Activated CD4-positive, alpha-beta T cell treated with anti-CD3 and anti-CD28 coated beads, Interleukin-2, Interleukin-6, amounts not matched to agents 100 ng/mL and 50 ng/mL, durations not matched to agents 16 hours and 8 hours (primary cell): ENCODE measurements at places on chromosomes 16 and 17.

DNA sequence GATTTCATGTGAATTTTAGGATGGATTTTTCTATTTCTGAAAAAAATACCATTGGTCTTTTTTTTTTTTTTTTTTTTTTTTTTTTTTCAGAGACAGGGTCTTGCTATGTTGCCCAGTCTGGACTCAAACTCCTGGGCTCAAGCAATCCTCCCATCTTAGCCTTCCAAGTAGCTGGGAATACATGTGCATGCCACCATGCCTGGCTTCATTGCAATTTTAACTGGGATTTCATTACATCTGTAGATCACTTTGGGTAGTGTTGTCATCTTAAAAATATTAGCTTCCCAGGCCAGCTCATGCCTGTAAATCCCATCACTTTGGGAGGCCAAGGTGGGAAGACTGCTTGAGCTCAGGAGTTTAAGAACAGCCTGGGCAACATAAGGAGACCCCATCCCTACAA is 54.8 kb downstream of the TOM1L2 start:
- DNase-seq = no peak

DNA sequence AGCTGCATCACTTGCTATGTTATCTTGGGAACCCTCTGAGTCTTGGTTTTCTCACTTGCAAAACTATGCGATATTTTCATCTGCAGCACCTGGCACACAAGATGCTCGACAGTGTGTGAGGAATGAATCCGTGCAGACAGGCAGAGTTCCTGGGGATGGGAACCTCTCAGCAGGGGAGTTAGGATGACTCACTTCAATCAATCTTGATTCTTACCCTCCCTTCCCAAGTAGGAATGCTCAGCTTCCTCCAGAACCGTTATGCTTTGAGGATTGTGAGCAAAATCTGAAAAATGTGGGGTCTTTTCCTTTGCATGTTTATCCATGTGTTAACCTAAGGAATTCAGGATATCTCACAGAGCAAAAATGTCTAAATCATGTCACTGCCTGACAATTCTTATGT is 68.9 kb upstream of the HNF1B start:
- DNase-seq = no peak

- no peak for DNase-seq
Measured at GRCh38 chr17:2943981-2944380, 119.4 kb downstream of the OR1D5 start.

DNA sequence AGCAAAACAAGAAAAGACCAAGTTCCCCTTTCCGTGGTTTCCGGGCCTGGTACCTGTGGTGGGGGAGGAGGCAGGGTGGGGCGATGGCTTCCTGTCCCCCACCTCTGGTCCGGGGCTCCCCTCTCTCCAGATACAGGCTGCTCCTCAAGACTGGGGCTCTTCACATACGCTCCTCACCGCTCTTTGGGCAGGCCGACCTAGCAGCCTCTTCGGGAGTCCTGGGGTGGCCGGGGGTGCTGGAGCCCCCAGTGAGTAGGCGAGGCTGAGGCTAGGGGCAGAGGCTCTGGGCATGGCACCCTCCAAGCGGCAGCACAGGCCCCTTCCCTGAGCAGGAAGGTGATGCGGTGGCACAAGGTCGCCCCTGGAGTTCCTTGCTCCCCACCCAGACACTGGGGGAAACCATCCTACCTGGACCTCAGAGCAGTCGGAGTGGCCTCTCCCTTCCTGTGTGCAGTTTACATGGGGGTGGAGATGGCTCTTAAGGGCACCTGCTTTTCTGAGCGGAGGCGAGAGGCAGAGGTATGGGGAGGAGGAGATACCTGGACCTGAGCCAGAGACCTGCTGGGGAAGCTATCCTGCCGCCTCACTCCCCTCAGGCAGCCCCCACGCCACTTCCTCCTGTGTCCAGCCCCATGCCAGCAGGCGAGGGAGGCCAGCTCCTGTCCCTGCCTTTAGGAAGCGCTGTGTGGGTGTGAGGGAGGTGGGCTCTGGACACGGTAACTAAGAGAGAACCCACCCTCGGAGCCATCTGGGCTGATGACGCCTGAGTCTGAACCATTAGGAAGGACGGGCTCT is 891 bp downstream of the CORO1A start:
- peak; percentile 89 for DNase-seq

- DNase-seq = no peak
Measured at GRCh38 chr16:81843683-81844082, 64.6 kb downstream of the PLCG2 start.

DNA sequence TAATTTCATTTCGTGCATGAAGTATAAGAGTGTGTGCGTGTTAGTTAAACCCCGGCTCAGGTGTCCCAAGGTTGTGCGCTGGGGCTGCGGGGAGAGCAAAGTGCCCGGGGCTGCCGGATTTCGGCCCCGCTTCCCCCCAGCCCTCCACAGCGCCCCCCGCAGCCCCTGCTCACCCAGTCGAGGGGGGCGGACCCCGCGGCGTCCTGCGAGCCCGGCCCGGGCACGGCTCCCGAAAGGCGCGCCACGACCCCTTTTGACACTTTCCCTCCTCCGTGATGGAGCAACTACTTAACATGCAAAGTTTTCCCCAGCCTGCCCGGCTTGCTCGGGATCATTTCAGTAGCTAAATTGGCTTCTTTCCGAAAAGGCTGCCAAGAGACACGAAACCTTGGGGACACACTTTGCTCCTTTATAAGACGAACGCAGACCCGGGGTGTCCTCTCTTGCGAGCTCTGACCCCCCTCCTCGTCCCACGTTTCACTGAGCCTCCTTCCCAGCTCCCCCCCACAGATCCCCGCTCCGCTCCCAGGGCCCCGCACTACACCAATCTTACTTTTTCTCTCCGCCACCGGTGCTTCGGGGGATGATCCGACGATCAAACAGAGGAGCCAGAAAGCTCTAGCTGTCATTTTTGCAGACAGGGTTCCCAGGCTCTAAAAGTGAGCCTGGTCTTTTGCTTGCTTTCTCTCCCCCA is 552 bp downstream of the C17orf58 start:
- peak; percentile 23 for DNase-seq

DNA sequence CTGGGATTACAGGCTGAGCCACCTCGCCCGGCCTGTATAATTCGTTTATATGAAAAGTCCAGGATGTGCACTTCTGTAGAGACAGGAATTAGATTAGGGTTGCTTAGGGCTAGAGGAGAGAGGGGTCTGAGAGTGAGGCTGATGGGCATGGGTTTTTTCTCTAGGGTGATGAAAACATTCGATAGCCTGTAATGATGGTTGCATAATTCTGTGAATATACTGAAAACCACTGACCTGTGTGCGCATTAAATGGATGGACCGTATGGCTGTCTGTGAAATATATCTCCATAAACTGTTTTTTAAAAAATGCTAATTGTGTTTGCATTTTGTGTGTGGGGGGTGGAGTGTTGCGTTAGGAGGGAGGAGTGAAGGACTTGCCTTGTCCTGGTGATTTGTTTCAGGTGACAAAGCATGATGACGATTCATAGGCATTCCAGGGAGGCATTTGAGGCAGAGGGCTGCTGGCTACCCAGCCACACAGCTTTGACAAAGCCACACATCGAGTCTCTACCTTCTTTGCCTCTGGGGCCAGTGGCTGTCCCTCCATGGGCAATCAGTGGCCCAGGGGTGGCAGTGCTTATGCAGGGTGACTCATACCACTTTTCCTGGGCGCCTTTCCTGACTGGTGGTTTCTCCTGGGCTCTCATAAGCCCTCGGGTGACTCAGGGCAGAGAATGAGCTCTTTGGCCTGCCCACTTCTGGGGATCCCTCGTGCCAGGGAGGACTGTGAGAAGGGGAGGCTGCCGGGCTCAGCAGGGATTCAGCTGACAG is 148.5 kb upstream of the WSCD1 start:
- DNase-seq = no peak

DNA sequence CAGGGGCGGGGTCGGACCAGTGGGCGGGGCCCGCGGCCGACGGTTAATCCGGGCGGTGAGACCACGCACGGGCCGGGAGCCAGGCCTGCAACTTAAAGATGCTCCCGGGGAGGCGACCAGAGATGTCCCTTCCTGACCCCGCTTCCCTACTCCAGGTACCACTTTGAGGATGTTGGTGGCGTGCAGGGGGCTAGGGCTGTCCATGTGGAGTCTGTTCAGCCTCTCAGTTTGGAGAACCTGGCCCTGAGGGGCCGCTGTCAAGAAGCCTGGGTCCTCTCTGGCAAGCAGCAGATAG is 580 bp downstream of the RANGRF start:
- DNase-seq = peak; percentile 87

GRCh38 chr17:9072696-9073339 is 51.5 kb downstream of the NTN1 start:
- no peak for DNase-seq

DNA sequence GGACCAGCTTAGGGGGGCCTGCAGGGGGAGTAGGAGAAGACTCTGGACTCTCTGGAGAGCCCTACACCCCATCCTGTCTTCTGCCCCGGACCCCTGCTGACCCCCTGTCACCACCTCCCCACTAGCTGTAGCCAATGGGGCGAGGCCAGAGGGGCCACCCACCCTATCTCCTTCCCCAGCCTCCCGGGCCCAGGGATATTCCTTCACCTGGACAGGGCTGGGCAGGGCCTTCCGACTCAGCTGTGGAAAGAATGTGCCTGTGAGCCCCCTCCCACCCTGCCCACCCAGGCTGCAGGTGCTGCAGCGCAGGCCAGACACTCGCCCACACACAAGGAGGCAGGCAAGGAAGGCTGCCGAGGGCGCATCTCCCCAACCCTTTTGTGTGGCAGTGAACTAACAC is 23.0 kb downstream of the TSPOAP1 start:
- no peak for DNase-seq

DNA sequence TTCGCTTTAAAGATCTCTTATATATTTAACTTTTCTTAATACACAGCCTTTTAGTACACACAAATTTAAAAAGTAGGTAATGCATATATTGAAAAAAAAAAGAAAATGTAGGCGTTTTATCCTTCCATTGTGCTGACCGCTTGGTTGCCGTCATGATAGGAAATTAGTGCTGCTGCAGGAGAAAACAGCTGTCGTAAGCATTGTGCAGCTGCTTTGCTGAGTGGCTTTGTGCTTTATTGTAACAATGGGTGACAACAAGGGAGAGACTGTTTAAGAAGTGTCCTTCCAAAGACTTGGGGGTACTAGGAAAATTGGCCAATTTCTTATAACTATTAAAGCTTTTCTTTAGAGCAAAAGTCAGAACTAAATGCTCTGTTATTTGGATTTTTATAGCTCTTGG is 5.0 kb downstream of the HERPUD1 start:
- DNase-seq = no peak

- DNase-seq = no peak
Measured at GRCh38 chr16:8996891-8997290, 33.2 kb upstream of the USP7 start.

DNA sequence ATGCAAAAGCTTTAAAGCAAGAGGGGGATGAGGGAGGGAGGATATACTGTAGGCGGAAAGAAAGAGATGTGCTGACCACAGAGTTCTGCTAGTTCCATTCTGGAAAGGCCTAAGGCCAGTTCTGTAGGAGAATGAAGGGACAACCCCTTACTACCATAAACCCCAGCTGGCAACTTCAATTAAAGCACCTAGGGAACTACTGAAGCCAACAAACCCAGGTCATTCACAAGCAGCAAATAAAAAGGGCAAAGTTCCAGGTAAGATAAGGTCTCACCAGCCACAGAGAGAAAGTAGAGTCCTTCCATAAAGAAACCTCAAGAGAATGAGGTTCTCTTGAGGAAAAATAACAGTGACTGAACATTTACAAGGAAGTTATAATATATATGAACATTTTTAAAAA is 12.8 kb downstream of the TERF2 start:
- no peak for DNase-seq

- peak; percentile 89 for DNase-seq
Measured at GRCh38 chr17:48915459-48916282, 7.5 kb downstream of the UBE2Z start.

DNA sequence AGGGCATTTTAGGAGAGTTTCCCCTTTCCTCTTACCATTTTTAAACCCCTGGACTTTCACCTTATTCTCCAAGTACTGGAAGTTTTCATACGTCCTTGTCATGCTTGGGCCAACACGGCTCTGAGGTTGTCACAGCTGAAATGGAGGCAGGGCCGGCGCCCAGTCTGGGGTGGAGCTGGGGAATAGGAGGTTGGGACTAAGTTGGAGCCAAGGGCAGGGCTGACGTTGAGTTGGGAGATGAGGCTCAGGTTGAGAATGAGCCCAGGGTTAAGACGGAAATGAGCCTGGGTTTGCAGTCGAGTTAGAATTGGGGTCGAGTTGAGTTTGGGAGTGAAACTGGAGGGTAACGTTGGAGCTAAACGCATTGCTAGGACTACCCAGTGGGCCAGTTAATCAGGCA is 1.3 kb downstream of the CLEC10A start:
- no peak for DNase-seq

GRCh38 chr16:74698222-74698621 is 2.4 kb downstream of the MLKL start:
- peak; percentile 51 for DNase-seq

DNA sequence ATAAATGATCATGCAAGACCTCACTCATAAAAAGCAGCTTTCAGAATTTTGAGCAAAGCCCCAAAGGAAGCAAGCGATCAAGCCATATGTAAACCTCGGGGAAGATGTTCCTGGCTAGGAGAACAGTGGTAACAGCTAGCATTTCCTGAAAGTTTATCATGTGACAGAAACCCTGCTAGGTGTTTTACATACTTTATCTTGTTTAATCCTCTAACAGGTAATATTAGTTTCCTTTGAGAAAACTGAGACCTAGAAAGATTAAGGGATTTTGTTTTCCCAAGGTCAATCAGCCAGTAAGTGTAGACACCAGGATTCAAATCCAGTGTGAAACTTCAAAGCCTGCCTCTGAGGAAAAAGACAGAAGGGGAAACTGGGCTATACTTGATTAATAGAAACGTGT is 362.4 kb upstream of the MAF start:
- no peak for DNase-seq

GRCh38 chr17:4898927-4899326 is 409 bp upstream of the C17orf107 start:
- DNase-seq = no peak

GRCh38 chr16:11105038-11105903 is 150.7 kb downstream of the SOCS1 start:
- peak; percentile 84 for DNase-seq

GRCh38 chr17:64418506-64419339 is 28.1 kb upstream of the PECAM1 start:
- DNase-seq = peak; percentile 64
